ENCODE measurements at places on chromosomes 5 and 9.

DNA sequence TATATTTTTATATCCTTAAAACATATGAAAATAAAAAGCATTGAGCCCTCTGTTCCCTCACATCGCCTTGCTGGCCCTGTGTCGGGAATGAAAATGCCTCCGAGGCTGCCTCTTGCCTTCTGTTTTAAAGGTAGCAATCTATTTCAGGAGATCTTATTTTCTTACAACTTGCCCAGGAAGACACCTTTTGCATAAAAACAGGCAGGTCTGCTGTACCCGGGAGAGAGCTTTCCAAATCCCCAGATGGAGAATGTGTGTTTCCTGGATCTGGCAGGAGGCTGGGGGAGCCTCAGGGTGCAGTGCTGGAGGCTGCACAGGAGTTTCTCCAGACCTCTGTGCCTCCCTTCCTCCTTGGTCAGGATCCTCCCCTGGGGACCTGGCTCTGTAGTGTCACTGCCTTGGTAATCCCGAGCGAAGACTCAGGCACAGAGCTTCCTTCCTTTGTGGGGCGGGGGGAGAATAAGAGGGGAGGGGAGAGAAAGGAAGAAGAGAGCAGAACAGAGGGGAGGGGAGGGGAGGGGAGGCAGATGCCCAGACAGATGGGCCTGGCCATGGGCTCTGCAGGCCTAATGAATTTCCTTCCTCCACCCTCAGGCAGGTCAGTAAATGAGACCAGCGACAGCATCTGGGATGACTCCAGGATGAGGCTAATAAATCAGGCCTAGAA is 104.0 kb upstream of the BOD1 start:
- no peak for DNase-seq

GRCh38 chr5:169805937-169806700 is 169.0 kb downstream of the DOCK2 start:
- DNase-seq = no peak

- no peak for DNase-seq
Measured at GRCh38 chr9:14670718-14671117, 22.5 kb downstream of the ZDHHC21 start.

GRCh38 chr5:14417276-14417730 is 164.3 kb upstream of the OTULINL start:
- no peak for DNase-seq

GRCh38 chr5:136082390-136083193 is 50.1 kb upstream of the SMAD5 start:
- DNase-seq = no peak

All from NCI-H2107 (cell line).